ENCODE measurements at places on chromosomes 5 and 9.

DNA sequence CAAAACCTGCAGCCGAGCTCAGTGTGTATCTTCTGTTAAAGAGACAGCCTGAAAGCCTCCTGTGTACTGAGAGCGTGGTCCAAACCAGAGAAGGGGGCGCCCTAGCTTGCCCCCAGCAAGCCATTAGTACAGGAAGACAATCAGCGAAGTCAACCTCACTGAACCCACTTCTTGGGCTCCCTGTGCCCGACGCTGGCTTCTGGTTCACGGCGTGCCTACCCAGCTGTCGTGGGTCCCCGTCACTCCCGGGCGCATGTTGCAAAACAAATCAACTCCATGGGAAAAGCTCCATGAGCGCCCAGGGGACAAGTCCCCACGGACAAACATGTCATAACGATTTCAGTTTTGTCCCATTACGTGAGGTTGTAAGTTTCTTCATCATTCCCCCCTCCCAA lies 326.9 kb downstream of the SH3GL2 start:
- DNase-seq: no peak

GRCh38 chr5:5198135-5198534 lies 58.0 kb downstream of the ADAMTS16 start:
- no peak for DNase-seq

GRCh38 chr5:6729386-6730310 lies 16.4 kb downstream of the TENT4A start:
- DNase-seq: no peak

- no peak for DNase-seq
Measured at GRCh38 chr5:150513375-150514309, 5.7 kb downstream of the NDST1 start.

DNA sequence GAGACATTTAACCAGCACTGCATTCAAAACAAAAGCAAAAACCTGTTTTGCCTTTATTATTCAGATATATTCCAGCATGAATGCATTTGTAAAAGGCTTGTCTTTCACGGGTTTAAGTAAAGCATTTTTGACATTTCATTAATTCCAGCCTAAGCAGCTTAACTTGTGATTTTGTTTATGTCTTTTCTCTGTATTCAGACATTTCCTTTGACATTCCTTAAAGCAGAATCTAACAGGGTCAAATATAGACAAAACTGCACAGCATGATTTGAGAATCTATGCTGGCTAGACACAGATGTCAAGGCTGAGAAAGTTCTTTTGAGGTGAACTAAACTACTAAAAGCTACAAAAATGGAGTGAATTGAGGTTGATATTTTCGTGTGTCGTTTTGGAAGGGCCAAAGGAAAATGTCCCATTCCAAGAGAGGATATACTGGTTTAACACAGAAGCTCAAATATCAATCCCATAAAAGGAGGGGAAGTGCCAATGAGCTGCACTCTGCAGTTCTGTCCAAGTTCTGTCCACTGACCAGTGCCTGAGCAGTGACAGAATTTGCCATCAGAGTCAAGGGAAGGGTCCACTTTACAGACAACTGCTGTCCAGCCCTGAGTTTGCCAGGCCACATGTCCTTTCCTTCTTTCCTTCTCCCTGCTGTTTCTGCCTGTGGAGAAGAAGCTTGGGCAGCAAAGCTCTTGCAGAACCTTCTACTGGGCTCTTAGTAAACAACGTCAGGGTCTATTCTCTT lies 198.7 kb upstream of the KLF9 start:
- no peak for DNase-seq

DNA sequence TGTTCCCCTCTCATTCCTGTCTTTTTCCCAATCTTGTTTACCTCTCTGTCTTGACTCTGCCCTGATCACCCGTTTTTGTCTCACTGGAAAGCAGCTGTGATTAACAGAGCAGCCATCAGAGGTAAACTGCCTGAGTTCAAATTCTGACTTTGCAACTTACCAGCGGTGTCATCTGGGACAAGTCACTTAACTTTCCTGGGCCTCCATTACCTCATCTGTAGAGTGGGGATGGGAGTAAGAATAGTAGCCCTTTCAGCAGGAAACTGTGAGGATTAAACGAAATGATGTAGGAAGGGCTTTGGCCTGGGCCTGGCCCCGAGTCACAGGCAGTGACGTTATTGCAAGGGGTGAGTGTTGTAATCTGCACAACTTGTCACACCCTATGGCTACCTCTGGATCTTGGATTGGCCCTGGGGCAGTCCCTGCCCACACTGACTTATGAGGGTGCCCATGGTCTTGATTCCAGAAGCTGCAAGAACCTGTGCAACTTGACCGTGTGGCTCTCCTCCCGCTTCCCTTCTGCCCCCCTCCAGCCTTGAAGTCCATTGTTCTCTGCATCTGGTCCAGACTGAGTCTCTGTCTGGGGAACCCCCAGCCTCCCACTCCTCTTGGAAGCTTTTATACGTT lies 657 bp upstream of the PCDH12 start:
- DNase-seq: peak; percentile 51

DNA sequence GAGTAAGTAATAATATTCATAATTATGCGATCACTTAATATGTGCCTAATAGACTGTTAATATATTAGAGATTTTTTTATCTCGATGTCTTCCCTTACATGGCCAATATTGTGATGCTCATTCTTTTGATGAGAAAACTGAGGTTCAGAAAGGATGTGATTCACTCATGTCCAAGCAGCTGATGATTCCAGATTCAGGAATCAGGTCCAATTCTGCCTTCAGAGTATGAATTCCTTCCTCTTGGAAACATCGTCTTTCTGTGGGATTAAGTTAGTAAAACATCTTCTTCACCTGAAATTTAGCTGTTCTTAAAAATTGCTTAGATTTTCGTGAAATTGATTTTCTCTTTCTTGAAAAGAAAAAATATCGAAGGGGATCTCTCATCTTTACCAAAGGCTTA lies 242.5 kb upstream of the RFX3 start:
- DNase-seq: no peak

GRCh38 chr9:125990793-125991220 lies 243.6 kb downstream of the PBX3 start:
- DNase-seq: no peak

DNA sequence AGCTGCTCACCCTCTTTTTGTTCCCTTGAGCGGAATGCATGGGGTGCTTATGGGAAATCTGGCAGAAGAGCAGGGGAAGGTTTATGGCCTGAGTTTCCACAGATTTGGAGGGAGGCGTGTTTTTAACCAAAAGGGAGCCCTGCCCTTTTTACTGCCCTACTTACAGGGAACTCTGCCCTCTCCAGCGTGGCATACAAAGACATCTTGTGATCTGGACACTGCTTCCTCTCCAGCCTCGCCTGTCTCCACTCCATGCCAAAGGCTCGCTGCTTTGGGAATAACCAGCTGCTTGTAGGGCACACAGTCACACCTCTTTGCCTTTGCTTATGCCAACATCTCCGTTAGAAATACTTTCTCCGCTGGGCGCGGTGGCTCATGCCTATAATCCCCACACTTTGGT lies 314.2 kb downstream of the ARHGAP26 start:
- DNase-seq: no peak

- no peak for DNase-seq
Measured at GRCh38 chr9:130962418-130963316, 23.6 kb upstream of the FIBCD1 start.

DNA sequence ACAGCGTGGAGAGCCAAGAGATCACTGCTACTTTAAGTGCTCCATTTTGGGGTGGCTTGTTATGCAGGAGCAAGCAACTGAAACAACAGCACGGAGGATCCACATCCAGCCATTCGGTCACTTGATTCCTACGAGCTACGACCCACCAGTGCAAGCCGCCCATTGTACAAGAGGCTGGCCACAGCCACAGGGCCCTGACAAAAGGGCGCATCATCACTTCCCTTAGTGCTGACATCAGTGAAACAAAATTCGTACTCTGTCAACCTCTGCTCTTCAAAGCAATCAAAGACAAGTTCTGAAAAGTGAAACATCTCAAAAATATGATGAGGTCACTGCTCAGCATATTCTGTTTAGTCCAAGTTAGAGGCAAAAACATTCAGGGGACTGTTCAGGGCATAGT lies 168.4 kb downstream of the GADD45G start:
- no peak for DNase-seq

DNA sequence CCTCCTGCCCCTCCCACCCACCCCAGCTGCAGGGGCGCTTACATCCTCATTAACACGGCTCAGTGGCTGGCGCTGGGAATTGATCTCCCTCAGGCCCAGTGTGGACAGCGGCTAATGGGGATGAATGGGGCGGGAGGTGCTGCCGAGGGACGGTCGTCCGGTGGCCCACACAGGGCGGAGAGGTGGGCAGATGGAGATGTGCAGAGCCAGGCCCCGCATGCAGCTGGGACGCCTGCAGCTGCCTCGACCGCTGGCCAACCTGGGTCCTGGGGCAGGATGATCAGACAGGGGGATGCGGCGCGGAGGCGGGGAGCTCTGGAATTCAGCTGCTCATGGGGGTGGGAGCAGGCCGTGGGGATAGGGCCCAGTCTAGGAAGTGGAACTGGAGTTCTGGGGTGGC lies 17.6 kb downstream of the TSPAN17 start:
- DNase-seq: no peak

- DNase-seq: no peak
Measured at GRCh38 chr9:95455714-95456113, 61.1 kb downstream of the PTCH1 start.

DNA sequence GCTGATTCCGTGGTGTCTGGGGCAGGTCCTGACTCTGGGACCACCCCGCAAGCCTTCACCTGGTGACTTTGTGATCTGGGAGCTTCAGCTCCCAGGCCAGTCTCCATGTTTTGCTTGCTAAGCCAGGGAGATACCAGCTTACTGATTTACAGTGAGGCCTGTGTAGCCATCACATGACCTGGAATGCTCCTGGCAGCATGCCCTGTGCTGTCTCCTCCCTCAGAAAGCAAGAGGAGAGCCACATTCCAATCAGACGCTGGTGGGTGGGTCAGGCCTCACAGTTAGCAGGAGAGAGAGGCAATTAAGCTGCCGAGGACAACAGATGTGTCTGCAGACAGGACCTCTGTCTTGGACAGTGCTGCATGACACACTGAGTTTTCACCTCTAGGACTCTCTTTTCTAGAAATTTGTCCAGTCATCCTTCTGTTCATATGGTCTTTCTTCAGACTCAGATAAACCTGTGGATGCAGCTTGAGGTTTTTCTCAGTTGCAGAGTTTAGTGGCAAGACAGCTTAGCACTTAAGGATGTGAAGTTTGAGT lies 24.4 kb upstream of the GRPEL2 start:
- no peak for DNase-seq

DNA sequence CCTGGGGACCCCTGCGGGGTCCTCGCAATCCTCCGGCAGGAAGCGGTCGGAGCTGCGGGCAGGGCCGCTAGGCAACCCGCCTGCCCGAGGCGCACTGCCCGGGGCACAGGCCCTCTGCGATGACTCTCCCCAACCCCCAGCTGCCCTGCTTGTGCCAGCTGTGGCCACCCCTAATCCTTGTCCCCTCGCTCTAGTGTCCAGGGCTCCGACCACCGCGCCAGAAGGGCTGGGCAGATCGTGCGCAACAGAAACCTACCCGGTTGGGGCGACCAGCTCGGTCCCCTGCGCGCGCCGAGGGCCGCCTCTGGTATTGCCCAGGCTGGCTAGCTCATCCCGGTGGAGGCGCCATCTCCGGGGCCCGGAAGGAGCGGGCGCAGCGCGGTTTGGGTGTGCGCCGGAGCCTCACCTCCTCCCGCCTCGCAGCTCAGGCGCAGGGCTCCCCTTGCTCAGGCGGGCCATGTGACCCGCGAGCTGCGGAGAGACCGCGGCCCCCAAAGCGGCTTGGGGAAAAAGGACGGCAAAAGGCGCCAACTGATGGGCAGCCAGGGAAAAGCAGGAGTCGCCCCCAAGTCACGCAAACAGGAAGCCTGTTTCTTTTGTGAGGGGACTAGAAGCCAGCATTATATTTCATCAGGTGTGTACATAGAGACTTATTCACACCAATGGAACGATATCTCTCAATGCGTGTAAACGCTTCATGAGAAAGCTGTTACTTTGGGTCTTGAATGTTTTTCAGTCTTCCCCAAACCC lies 46.8 kb upstream of the RNF20 start:
- DNase-seq: no peak

DNA sequence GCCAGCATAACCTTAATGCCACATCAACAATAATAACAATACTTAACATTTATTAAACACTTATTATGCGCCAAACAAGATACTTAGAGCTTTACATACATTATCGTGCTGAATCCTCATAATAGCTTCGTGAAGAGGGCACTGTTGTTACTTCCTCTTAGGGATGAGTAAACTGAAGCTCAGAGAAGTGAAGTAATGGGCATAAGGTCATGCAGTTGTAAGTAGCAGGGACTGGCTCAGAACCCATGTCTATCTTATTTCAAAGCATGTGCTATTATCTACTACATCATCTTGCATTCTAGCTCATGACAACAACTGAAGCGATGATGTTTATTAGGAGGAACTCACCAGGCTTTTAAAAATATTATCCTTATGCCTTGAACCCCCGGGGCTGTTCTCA lies 34.9 kb upstream of the PPP3R2 start:
- no peak for DNase-seq

GRCh38 chr5:161084115-161084514 lies 232.1 kb upstream of the ATP10B start:
- DNase-seq: no peak

DNA sequence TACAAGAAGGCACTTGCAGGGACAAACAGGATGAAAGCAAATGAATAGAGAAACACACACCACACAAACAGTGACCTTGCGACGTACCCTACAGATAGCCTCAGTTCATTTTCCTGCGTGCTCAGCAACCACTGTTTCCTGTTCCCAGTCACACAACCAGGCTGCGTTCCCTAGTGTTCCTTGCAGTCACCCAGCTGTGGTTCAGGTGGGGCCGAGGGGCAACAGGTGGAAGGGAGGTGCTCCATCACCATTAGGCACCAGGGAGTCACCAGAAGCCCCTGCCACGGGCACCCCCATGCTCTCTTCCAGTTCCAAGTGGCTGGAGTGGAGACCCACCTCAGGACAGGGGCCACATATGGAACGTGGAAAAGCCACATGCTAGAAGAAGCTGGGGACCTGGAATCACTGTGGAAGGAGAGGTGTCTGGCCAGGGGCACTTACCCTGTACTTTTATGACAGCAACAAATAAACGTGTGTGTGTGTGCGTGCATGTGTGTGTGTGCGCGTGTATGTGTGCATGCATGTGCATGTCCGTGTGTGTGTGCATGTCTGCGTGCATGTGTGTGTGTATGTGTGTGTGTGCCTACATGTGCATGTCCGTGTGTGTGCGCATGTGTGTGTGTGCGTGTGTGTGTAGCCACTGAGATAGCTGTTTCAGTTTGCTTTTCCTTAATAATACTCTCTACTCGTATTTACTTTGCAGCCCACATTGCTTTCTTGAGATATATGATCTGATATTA lies 18.8 kb upstream of the FCN2 start:
- DNase-seq: no peak

DNA sequence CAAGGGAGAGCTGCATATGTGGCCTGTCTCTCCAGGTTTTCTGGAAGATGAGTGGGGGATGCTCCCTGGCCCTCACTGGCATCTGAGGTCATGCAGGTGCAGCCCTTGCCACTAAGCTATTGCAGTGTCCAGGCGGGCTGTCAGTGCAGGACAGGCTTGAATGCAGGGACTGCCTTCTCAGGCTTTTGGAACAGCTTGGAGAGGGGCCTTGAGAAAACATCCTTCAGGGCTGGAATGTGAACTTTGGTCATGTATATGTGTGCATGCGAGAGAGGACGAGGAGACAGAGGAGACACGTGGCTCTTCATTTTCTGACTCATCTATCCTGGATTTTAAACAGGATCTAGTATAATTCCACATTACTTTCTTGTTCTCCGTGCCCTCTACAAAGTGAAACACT lies 90.3 kb downstream of the MACROH2A1 start:
- no peak for DNase-seq

Data from CD4-positive, alpha-beta T cell treated with Interferon gamma for 1 hour (primary cell).